ENCODE measurements at places on chromosomes 4 and X.

- no peak for DNase-seq
Observed at GRCh38 chrX:133448512-133449076, 33.3 kb upstream of the GPC4 start.

DNA sequence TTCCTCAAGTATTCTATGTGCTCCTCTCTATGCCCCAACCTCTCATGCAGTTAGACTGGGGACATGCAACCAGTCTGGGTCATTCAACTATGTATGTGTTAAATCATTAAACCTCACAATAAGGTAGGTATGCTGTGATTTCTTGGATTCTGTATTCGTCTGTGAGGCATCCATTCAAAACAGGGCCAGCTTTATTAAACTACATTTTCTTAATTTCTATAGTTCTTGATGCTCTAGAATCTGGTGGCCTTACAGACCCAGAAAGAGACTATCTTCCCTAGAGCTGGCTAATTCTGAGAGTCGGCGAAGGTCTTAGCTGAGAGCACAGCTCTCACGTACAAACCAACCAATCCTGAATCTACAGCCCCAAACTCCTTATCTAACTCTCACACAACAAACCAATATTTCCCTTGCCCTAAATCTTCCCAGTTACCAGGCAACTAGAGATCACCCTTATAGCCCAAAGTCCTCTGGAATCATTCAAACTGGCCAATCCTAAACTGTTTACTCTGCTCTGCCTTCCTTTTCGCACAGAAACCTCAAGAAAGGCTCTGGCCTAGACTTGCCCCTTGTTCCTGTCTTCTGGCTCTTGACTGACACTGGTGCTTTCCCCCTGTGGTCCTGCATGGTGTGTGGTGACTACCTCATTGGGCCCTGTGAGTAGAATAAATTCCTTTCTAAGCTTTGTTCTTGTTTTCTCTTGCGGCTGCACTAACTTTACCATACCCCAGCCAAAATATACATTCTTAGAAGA is 203.5 kb upstream of the TET2 start:
- no peak for DNase-seq

- DNase-seq, result peak; percentile 25
Observed at GRCh38 chr4:2412534-2412884, 5.9 kb downstream of the ZFYVE28 start.

DNA sequence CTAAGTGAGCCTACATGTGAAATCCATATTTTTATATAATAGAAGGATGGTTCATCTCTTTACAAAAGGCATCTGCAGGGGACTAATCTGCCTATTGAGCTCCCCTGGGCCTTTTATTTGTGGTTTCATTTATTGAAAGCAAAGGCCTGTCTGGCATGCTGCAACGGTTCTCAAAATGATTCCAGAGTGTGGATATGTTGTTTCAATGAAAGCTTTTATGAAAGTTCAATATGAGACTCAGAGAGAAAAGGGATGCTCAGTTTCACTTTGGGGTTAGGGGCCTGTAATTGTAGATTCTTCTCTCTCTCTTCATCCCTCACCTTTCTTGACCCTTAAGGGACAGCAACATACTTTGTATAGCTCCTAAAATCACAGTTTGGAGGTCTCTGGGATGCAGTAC is 204.2 kb upstream of the CASK start:
- DNase-seq, result no peak

GRCh38 chr4:5460106-5460801 is 248.1 kb downstream of the EVC2 start:
- no peak for DNase-seq

GRCh38 chr4:37528166-37528885 is 157.8 kb downstream of the RELL1 start:
- DNase-seq, result no peak

Measured in stimulated activated CD8-positive, alpha-beta memory T cell treated with anti-CD3 and anti-CD28 coated beads, Interleukin-7, amount 100 ng/mL, for 1 hour (primary cell).